ENCODE measurements at places on chromosomes 16 and 17. TPM values are rescaled to one million over a fixed set of nuclear protein-coding genes. Genes with fewer than 3 reads are reported as not detected.

The IGSF6 gene
- total RNA-seq = not detected

DNA sequence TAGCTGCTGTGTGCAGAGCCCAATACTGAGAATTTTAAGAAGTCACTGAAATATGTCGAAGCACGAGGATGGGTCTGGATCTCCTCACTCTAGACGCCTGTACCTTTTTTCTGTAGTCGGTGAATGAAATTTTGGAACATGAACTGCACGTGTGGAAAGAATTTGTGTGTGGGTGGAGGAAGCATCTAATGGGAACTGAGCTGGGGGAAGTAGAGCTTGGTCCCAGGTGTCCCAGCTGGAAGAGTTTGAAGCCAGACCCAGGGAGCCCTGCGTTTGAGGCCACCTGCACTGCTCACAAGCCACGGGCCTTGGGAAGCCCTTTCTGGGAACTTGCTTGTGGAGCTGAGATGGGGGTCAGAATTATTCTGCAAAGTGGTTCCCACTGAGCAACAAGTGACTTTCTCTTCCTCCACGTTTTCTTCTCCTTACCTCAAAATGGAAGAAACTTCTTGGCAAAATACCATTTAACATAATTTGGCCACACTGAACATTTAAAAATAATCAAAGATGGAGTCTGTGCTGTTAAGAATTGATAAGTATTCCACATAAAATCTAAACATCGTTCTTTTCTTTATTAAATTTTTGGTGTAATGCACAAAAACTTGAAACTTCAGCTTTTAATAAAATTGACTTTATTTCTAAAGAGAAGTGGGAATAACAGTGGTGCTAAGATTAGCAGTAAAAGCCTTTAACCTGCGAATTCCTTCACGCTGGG is 163.8 kb downstream of the PRKCA start:
- DNase-seq = no peak
- peaks cover 2% of the 10 kb centered on the region for H3K36me3 ChIP-seq
- no peaks in the 10 kb centered on the region for H3K27me3 ChIP-seq
- no peak overlapping the region for H3K4me3 ChIP-seq
- H3K27ac ChIP-seq = peak overlapping the region; percentile 1

DNA sequence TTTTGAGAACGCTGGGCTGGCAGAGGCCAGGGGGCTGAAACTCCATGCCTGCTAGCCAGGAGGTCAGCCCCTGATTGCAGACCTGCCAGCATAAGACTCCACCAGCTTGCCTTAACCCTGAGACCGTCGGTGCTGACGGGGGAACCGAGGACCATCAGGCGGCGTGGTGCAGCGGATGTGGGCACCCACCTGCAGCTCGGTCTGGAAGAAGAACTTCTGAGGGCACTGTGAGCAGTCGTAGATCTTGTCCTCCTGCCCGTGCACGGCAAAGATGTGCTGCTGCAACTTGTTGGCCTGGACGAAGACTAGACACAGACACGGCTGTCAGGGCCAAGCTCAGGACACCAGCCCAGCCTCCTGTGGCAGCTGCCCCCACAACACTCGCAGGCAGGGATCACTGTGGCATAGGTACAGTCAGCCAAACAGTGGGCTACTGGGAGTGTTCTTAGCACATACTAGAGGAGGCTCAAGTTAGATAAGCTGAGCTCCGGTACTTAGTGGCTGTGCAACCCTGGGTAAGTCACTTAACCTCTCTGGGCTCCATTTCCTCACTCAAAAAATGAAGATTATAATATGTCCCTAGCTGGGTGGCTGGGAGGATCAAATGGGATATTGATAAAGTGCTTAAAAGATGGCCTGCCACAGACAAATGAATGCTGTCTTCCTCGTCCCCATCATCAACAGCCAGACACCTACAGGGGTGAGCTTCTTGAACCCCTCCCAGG is 150.0 kb downstream of the C16orf78 start:
- H3K36me3 ChIP-seq = no peaks in the 10 kb centered on the region
- no peak for DNase-seq
- no peak overlapping the region for H3K4me3 ChIP-seq

- no peaks in the 10 kb centered on the region for H3K36me3 ChIP-seq
- H3K27me3 ChIP-seq = peaks cover 5% of the 10 kb centered on the region
- no peak overlapping the region for H3K27ac ChIP-seq
- no peak overlapping the region for H3K4me3 ChIP-seq
Observed at GRCh38 chr16:2827374-2827791, 2.7 kb upstream of the ZG16B start.

DNA sequence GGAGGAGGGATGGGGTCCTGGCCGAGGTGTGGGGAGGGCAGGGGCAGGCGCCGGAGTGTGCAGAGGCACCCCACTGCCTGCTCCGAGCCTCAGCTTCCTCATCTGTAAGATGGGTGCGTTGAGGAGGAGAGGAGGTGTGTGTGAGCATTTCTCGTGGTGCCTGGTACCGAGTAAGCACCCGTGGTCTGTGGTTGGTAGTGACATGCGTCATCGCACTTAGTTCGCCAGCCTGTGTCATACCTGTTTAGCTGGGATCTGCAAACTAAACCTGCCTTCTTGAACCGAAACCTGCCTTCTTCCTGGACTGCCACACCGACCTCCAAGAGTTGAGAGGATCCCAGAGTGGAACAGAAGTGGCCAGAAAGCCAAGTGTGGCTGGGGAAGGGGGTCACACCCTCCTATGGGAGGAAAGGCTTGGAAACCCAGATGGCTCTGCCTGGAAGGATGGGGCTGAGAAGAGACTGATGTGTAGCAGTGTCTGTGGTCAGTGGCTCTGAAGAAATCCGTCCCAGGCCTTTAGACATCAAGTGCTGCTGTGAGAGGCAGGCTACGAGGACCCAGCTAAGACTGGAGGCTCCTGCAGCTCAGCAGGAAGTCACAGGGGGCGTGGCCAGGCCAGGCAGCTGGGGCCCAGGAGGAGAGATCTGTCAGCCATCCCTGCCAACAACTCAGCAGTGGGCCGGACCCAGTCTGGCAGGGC is 162.6 kb upstream of the PLCG2 start:
- peaks cover 16% of the 10 kb centered on the region for H3K4me1 ChIP-seq
- peak; percentile 90 for DNase-seq
- peaks cover 2% of the 10 kb centered on the region for H3K36me3 ChIP-seq
- H3K4me3 ChIP-seq = peak overlapping the region; percentile 20
- H3K27me3 ChIP-seq = no peaks in the 10 kb centered on the region

- H3K27ac ChIP-seq = no peak overlapping the region
- H3K4me1 ChIP-seq = peaks cover 16% of the 10 kb centered on the region
- peaks cover 53% of the 10 kb centered on the region for H3K27me3 ChIP-seq
- DNase-seq = no peak
- no peaks in the 10 kb centered on the region for H3K36me3 ChIP-seq
Observed at GRCh38 chr16:58462997-58463941, 36.7 kb upstream of the NDRG4 start.

The ACBD4 gene
- 12.7 TPM for total RNA-seq

GRCh38 chr16:23105309-23105708 is 43.9 kb downstream of the USP31 start:
- no peaks in the 10 kb centered on the region for H3K27me3 ChIP-seq
- H3K4me1 ChIP-seq = no peaks in the 10 kb centered on the region
- DNase-seq = no peak
- H3K36me3 ChIP-seq = peaks cover 28% of the 10 kb centered on the region
- H3K4me3 ChIP-seq = no peak overlapping the region

GRCh38 chr17:57861790-57862693 is 12.2 kb upstream of the MRPS23 start:
- H3K27me3 ChIP-seq = peaks cover 7% of the 10 kb centered on the region
- H3K4me3 ChIP-seq = peak overlapping the region; percentile 21
- H3K36me3 ChIP-seq = no peaks in the 10 kb centered on the region
- DNase-seq = no peak
- H3K27ac ChIP-seq = no peak overlapping the region
- H3K4me1 ChIP-seq = peaks cover 8% of the 10 kb centered on the region

The ZFPM1 gene
- total RNA-seq = 11.0 TPM

GRCh38 chr17:82524540-82524939 is 5.0 kb downstream of the FOXK2 start:
- no peaks in the 10 kb centered on the region for H3K27me3 ChIP-seq
- peaks cover 15% of the 10 kb centered on the region for H3K36me3 ChIP-seq
- peaks cover 60% of the 10 kb centered on the region for H3K4me1 ChIP-seq
- H3K4me3 ChIP-seq = no peak overlapping the region

The SPATA22 gene
- not detected for total RNA-seq

GRCh38 chr17:82603981-82604448 is 44.2 kb downstream of the WDR45B start:
- peak overlapping the region; percentile 28 for H3K27ac ChIP-seq
- DNase-seq = peak; percentile 53
- peaks cover 28% of the 10 kb centered on the region for H3K36me3 ChIP-seq
- H3K4me1 ChIP-seq = peaks cover 12% of the 10 kb centered on the region

GRCh38 chr17:49132699-49133364 is at the start of gene B4GALNT2:
TSS of gene B4GALNT2 (plus strand) at chr17:49132769. CDS start at chr17:49132793, 24 bp downstream.
- no peak within 1 kb of the TSS for H3K27ac ChIP-seq
- H3K36me3 ChIP-seq = no peaks in the 10 kb centered on the region
- H3K4me3 ChIP-seq = peak within 1 kb of the TSS; percentile 45
- H3K4me1 ChIP-seq = peaks cover 9% of the 10 kb centered on the region
- peaks cover 35% of the 10 kb centered on the region for H3K27me3 ChIP-seq

DNA sequence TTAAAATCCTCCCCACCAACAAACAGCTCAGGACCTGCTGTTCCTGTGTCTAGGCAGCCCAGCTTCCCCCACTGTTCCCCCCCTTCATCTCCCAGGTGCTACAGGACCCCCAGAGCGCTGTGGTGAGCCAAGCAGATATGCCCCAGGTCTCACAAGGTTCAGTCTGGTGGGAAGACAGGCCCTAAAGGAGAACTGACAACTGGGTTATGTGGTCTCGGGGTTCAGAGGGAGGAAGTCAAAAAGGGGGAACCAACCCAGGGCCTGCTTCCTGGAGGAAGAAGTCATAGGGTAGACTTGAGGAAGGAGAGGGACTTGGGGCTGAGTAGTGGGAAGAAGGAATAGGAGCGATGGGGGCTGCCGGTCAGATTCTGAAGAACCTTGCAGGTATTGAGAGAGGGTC is 2.6 kb downstream of the RIPOR1 start:
- H3K36me3 ChIP-seq = no peaks in the 10 kb centered on the region
- H3K4me3 ChIP-seq = no peak overlapping the region
- peaks cover 14% of the 10 kb centered on the region for H3K4me1 ChIP-seq
- no peak overlapping the region for H3K27ac ChIP-seq
- H3K27me3 ChIP-seq = peaks cover 20% of the 10 kb centered on the region
- no peak for DNase-seq

DNA sequence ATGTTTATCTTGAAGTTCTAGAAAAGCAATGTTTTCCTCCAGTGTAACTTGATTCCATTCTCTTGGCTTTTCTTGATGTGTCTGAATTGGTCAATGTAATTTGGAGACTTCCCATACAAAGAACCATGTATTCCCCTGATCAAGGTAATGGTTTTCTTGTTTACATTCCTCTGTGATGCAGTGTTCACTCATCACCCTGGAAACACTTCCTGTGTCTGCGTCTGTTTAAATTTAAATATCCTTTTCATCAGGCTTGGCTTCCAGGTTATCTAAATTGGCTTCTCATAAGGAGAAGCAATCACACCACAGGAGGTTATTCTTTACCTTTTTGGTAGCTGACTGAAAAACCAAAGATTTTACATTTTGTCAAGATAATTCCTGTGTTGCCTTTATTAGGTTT is 237.3 kb upstream of the WSCD1 start:
- H3K4me3 ChIP-seq = no peak overlapping the region
- H3K27me3 ChIP-seq = peaks cover 4% of the 10 kb centered on the region
- H3K36me3 ChIP-seq = no peaks in the 10 kb centered on the region
- H3K27ac ChIP-seq = no peak overlapping the region

The RNF112 gene
- total RNA-seq = 0.31 TPM

DNA sequence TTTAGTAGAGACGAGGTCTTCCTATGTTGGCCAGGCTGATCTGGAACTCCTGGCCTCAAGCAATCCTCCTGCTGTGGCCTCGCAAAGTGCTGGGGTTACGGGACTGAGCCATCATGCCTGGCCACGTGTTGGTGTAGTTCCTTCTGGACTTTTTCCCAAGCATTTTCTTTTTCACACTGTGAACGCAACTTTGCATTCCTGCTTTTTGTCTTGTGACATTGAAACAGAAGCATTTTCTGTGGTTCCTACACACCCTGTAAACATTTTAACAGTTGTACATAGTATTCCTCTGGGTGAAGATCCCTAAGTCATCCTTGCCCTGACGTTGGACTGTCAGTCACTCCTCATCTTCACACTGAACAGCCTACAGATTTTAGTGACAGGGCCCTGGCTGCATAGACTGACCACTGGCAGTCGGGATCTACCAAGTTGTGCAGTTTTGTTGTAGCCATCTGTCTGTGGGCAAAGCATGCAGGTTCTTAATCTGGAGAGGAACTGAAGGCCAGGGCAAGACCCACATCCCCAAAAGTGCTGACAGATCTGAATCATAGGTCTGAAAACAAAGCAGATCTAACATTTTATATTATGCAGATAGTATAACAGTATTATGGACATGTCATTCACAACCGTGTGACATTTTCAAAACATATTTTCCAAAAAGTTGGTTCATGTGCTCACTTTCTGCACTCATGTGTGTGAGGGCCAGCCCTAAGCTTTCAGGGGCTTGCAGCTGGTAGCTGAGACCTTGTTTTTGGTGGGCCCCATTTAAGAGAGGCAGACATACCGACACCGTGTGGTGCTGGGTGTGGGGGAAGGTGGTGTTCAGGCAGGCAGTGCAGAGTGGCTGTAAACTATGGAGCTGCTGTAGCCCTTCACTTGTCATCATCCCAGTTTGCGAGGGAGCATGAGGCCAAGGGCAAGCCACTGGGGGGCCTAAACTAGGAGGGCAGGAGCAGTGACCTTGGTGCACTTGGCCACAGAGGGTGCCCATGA is 59.9 kb downstream of the EPN2 start:
- DNase-seq = no peak
- H3K4me3 ChIP-seq = no peak overlapping the region
- no peaks in the 10 kb centered on the region for H3K36me3 ChIP-seq
- H3K27me3 ChIP-seq = peaks cover 3% of the 10 kb centered on the region
- H3K27ac ChIP-seq = no peak overlapping the region

- DNase-seq = no peak
- H3K4me1 ChIP-seq = no peaks in the 10 kb centered on the region
- no peaks in the 10 kb centered on the region for H3K36me3 ChIP-seq
- no peak overlapping the region for H3K4me3 ChIP-seq
- H3K27ac ChIP-seq = no peak overlapping the region
Observed at GRCh38 chr17:34113089-34113488, 142.0 kb upstream of the CCL2 start.

Data from activated naive CD4-positive, alpha-beta T cell treated with anti-CD3 and anti-CD28 coated beads for 36 hours (primary cell).